ENCODE measurements at places on chromosomes 3 and 15. TPM values are rescaled to one million over a fixed set of nuclear protein-coding genes. Genes with fewer than 3 reads are reported as not detected.
A peak's percentile ranks its signal among the peaks of the same experiment; 100 is the strongest.

Gene UQCRC1
- 409 TPM for polyA plus RNA-seq

Gene EPHB1
- polyA plus RNA-seq = 0.06 TPM

Gene GHSR
- polyA plus RNA-seq = not detected

Gene SCN11A
- polyA plus RNA-seq = 0.01 TPM

Gene PLA2G4E
- not detected for polyA plus RNA-seq

Gene CCDC33
- not detected for polyA plus RNA-seq

Gene SMCO1
- polyA plus RNA-seq = not detected

Gene RBP2
- polyA plus RNA-seq = not detected

Gene HGD
- polyA plus RNA-seq = 0.38 TPM

Gene FOXP1
- 42.6 TPM for polyA plus RNA-seq

Gene PP2D1
- 0.56 TPM for polyA plus RNA-seq

Gene ACTC1
- polyA plus RNA-seq = not detected

Gene ZBTB47
- 9.8 TPM for polyA plus RNA-seq

Gene FETUB
- polyA plus RNA-seq = not detected

Gene GATM
- 0.89 TPM for polyA plus RNA-seq

Gene TIGIT
- polyA plus RNA-seq = 0.49 TPM

Gene LRRIQ4
- not detected for polyA plus RNA-seq

Gene TOPAZ1
- polyA plus RNA-seq = not detected

Gene KBTBD12
- polyA plus RNA-seq = not detected

Gene SERINC4
- 0.70 TPM for polyA plus RNA-seq

DNA sequence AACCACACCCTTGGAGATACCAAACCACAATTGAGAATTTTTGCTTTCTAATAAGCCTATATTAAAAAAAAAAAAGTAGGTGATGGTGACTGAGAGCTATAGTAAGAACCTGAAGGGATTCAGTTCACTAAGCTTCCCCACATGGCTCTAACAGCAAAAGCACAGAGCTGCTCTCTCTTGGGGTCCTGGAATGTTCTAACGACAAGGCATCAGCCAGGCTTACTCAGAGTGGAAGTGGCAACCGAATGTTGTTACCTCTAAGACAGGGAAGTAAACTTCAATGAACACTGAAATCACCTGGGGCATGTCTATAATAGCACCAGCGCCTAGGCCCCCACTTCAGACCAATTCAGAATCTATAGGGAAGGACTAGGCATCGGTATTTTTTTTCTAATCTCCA lies 397.7 kb downstream of the MAGI1 start:
- DNase-seq = no peak

DNA sequence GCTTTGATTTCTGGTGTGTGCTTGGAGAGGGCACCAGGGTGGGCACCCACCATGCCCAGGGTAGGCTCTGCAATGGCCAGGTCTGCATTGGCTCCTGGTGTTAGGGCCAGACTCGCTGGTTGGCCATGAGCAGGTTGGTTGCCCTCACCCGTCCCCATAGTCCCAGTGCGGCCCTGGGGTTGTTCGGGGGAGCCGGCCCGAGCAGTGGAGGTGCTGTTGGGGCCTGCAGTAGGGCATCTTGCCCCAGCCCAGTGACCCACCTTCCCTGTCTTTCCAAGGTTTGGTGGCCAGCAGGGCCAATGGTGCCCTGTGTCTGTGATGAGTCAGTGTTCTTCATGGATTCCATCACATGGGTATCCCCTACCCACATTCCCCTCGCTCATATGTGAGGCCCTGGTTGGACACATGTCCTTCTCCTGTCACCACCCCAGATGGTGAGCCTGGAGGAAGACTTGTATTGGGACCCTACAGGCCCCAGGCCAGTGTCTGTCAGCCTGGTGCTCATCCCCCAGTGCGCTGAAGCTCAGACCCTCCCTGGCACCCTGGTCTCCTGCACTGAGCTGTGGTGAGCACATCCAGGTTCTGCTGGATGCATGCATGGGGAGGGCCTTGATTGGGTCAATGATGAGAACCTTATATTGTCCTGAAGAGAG lies 190.1 kb downstream of the UBE3A start:
- DNase-seq = no peak

DNA sequence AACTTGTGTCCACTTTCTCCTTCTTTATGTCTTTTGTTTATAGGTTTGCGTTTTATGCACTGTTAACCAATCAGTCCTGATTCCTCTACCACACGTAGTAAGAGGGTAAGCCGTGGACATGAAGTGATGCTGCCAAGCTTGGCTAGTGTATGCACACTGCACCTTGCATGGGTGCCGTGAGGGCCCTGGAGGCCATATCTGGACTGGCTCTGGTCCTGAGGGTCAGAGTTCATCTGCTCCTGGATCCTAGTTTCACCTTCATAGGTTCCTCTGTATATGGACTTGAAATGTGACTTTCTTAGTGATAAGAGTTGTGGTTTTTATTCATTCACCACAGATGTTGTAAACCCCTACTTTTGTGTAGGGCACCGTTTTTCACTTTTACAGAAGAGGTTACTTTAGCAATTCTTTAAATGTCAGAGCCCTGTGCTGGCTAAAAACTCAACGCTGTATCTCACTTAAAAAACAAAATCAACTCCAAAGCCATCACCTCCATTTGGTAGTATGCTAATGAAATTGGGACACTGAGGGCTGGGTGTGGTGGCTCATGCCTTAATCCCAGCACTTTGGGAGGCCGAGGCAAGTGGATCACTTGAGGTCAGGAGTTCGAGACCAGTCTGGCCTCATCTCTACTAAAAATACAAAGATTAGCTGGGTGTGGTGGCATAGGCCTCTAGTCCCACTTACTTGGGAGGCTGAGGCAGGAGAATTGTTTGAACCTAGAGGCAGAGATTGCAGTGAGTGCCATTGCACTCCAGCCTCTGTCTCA lies 22.9 kb downstream of the SIAH2 start:
- DNase-seq = no peak

GRCh38 chr15:71153823-71154524 lies 38.7 kb downstream of the THSD4 start:
- no peak for DNase-seq

GRCh38 chr3:194129581-194130133 lies 6.3 kb upstream of the HES1 start:
- DNase-seq = no peak

GRCh38 chr3:102235679-102236078 lies 199.1 kb upstream of the ZPLD1 start:
- no peak for DNase-seq

- no peak for DNase-seq
Observed at GRCh38 chr15:87944050-87944449, 312.5 kb downstream of the NTRK3 start.

DNA sequence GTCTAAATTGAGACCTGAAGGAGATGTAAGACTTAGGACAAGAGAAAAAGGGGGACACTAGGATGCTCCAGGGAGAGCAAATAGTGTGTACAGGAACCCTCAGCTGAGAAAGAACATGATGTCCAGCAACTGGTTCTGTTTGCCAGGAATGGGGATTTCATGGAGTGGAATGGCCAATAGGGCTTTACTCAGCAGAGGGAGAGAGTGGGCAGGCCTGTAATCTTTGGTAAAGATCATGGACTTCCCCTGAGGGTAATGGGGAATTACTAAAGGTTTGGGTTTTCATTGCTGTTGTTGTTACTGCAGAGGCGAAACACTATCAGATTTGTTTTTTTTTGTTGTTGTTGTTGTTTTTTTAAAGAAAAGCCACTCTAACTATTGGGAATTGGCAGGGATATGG lies 99.0 kb downstream of the SCN11A start:
- no peak for DNase-seq

- no peak for DNase-seq
Observed at GRCh38 chr15:26773917-26774316, 1.1 kb upstream of the GABRB3 start.

DNA sequence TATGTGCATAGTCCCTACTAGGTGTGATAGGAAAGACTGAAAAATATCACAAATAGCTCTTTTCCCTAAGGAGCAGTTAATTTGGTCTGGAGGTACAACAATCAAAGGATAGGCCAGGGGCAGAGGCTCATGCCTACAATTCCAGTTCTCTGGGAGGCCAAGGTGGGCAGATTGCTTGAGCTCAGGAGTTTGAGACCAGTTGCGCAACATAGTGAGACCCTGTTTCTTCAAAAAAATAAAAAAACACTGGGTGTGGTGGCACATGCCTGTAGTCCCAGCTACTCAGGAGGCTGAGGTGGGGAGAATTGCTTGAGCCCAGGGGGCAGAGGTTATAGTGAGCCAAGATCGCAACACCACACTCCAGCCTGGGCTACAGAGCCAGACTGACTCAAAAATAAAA lies 30.2 kb upstream of the BHLHE40 start:
- no peak for DNase-seq

GRCh38 chr3:141894524-141895176 lies 18.2 kb downstream of the ATP1B3 start:
- DNase-seq = peak; percentile 70

- no peak for DNase-seq
Observed at GRCh38 chr3:51706788-51707731, at the start of gene GRM2. TSS of gene GRM2 (plus strand) at chr3:51707068. CDS start at chr3:51708984, 1,916 bp downstream.

GRCh38 chr3:141152801-141153678 lies 78.6 kb upstream of the PXYLP1 start:
- DNase-seq = no peak

- no peak for DNase-seq
Observed at GRCh38 chr15:82297546-82297945, 34.9 kb downstream of the SAXO2 start.

- DNase-seq = no peak
Observed at GRCh38 chr3:134839422-134839821, 44.4 kb downstream of the EPHB1 start.

GRCh38 chr15:77753281-77753873 lies 120.7 kb upstream of the LINGO1 start:
- DNase-seq = no peak

DNA sequence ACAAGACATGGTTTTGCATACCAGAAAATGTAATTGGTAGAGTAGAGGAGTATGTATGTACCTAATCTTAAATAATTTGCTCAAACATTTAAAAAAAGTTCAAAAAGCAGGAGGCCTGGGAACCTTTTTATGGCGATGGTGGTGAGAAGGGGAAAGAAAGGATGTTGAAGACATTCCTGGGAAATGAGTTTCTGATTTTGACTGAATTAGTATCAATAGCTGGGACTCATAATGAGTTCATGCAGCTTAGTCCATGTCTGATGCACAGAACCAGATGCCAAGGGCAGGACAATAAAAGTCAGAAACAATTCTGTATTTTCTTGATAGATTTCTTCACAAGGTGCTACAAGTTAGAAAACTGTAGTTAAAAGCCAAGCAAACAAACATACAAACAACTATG lies 395.3 kb downstream of the GAP43 start:
- no peak for DNase-seq

GRCh38 chr3:60434950-60435349 lies 816.3 kb downstream of the FHIT start:
- DNase-seq = no peak

GRCh38 chr3:117218641-117219048 lies 509.1 kb downstream of the TUSC7 start:
- no peak for DNase-seq

DNA sequence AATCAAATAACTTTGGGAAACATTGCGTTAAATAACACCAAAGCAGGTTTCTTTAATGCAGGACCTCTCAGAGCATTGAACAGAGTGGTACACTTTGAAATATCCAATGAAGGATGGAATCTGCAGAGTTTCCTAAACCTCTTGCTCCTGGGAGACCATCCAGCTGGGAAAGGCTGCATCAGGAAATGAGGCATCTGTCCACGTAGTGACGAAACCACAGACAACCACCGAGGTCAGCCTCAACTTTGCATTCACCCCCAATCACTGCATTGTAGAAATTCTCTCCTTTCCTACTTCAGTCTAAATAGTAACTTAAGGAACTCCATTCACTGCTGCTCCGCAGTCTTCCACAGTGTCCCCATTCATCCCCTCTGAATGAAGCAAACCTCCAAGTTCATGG lies 41.5 kb upstream of the CDV3 start:
- no peak for DNase-seq

DNA sequence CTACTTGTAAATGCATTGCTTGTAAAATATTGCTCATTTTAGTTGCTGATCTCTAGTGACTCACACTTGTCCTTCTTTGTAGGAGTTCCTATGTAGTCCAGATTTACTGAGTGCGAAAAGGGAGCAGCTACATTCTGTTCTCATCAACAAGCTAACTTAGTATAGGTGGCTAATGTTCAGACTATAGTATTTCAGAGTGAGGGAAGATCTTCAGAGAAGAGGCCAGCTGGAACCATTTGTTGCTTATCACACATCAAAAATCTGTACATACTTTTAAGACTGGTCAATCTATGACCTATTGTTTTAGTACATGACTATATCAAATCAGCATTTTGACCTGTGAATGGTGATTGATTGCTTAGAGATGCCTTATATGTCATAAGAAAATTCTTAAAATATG lies 71.3 kb upstream of the THSD4 start:
- DNase-seq = no peak

- DNase-seq = no peak
Observed at GRCh38 chr3:46065294-46065705, 38.0 kb upstream of the XCR1 start.

DNA sequence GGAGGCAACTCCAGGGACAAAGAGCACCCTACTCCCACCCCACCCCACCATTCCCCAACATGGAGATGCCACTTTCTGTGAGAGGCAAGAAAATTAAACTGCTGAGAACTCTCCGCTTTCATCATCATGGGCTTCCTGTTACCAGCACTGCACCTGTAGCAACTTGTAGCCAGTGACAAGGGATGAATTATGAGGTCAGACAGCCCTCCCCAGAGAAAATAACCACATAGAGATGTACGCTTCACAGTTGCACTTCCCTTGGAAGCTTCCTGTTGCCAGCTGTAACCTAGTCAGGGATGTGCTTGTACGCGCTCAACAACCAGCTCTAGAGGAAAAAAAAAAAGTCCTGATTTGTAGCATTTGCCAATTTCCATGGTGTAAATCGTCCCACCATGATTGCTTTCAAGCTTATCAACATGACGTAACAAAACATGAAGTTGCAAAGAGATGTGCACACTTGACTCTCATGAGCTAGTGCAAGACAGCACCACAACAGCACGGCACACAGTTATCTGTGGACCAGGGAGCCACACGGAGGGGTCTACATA lies 145.4 kb downstream of the RAB11A start:
- no peak for DNase-seq

GRCh38 chr15:97604677-97605076 lies 355.8 kb upstream of the ARRDC4 start:
- DNase-seq = no peak

DNA sequence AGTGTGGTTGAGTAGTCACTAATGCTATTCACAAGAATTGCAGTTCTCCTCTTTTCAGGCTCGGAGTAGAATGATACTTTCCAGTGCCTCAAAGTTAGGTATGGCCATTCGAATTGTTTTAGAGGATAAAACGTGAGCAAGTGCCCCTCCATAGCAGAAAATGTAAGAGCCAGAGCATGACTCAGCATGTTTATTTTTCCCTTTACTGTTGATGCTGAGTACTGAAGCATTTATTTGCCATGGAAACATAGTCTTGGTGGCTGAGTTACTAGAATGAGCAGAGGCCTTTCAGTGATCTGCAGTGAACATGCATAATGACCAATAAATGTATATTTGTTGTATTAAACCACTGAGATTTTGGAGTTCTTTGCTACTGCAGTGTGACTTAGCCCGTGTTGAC lies 540.6 kb downstream of the NLGN1 start:
- no peak for DNase-seq

GRCh38 chr3:135869439-135870105 lies 96.0 kb upstream of the PPP2R3A start:
- no peak for DNase-seq

GRCh38 chr15:43966646-43967045 lies 139.8 kb downstream of the WDR76 start:
- no peak for DNase-seq
